Sigmoid colon (tissue), 7 donors: ENCODE measurements at places on chromosomes 2 and 18.

DNA sequence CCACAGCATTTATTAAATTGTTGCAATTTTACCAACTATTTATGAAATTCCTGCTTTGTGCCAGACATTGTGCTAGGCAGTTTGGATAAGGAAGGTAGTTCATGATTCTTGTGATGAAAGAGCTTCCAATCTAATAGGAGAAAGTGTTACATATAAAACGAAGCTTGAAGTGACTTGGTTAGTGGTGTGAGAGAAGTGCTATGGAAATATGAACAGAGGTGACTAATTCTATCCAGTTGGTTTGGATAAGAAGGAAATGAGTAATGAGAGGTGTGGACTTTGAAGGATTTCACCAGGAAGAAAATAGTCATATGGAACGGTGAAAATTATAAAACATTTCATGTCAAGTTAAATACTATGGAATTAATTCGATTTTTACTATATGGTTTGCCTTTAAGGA lies 48.6 kb downstream of the EML6 start:
- DNase-seq, result no peak

- no peak for DNase-seq
Observed at GRCh38 chr18:56443166-56443907, 195.1 kb downstream of the TXNL1 start.

DNA sequence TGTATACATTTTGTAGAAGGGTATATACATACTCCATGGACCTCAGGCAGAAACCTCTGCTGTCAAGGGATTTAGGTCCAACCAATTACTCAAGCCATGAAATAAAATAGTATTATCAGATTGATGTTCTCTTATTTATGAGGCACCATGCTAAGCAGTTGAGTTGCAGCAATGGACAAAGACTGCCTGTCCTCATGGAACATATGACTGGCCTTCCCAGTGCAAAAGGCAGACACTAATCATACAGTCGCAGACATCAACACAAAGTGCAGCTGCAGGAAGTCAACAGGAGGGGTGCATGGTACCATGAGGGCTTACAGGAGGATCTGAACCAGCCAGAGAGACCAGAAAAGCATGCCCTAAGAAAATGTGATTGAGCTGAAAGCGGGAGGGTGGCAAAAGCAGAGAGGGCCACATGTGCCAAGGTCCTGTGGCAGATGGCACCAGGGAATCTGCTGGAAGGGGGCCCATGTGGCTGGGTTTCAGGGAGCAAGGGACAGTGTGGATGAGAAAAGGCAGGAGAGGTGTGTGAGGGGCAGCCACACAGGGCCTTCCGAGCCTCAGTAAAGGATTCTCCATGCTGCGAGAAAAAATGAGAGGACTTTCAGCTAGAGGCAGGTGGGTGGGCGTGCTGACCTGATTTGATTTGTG lies 61.4 kb upstream of the RNF152 start:
- no peak for DNase-seq

DNA sequence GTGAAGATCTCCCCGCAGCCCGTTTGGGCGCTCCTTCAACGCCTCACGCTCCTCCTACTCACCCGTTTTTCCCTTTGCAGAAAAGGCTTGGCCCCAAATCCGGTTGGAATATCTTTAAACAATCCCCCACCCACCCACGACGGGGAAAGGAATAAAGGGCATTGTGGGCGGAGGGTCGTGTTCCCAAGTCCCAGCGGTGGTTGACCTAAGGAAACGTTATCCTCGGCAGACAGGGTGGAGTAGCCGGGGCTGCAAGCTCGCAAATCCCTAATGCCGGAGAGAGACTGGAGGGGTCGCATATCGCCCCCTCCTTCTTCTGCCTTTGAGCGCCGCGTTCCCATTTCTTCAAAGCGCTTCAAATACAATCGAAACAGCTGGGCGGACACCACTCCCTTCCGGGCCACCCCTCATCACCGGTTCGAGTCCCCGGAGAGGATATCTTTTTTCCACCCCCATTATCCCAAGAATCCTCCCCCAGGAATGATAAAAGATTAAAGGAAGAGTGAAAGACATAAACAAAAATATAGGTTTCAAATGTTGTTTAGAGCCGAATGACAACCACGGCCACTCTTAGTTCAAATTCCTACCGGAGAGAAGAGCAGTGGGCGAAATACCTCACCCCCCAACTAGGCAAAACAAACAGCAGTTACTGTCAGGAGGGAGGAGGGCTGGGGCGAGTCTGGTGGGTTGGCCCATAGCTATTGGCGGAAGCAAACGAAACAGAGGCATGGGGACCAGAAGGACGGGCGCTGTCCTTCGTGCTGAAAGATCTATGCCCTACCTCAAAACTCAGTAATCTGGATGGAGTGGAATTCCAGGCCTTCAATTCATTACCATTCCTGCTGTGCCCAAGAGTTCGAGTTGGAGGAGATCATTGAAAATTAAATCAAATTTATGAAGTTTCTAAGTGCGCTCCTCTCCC lies 2.8 kb upstream of the GAD1 start:
- DNase-seq, result no peak

GRCh38 chr18:35289293-35289692 lies 736 bp downstream of the ZSCAN30 start:
- DNase-seq, result no peak

DNA sequence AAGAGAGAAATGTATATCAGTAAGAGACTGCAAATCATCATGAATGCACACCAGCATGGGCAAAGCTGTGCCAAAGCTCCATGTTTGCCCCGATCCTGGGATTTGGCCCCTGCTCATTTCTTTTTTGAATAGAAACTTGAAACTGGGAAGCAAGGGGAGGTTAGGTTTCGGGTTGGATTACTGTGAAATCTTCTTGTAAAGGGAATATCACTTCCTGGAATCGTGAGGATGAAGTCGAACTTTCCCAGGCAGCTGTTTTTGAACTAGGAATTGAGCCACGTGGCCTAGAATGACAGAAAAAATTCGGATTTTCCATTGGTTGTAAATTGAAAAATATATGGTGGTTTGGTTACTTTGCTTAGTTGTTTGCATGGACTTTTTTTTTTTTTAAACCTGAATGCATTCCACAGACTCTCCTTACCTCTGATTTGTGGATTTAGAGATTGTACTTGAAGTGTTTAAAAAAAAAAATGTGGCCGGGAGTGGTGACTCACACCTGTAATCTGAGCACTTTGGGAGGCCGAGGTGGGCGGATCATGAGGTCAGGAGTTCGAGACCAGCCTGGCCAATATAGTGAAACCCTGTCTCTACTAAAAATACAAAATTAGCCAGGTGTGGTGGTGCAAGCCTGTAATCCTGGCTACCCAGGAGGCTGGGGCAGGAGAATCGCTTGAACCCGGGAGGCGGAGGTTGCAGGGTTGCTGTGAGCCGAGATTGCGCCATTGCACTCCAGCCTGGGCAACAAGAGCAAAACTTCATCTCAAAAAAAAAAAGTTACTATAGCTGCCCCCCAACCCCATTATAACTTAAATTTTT lies 32.1 kb downstream of the GRHL1 start:
- DNase-seq, result no peak

DNA sequence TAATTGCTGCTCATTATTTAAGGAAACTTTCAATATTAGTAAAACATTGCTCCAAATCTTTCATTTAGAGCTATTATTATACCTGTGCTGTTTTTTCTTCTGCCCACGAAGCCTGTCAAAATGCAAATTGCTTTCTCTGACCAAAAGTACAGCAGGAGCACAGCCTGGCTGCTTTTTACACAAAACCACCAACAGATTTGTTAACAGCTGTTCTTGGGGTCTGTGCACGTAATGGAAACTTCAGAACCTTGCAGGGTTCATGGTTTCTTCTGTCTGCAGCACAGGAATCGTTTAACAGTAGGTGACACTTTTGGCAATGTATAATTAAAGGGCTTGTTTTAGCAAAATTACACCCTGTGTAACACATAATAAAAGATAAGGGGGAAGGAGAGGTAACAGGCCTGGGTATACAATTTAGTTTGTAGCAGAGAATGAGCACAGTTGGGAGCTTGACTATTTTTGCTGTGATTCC lies 447.3 kb downstream of the KCNJ3 start:
- no peak for DNase-seq

- no peak for DNase-seq
Observed at GRCh38 chr2:161708350-161708975, 84.2 kb downstream of the SLC4A10 start.

DNA sequence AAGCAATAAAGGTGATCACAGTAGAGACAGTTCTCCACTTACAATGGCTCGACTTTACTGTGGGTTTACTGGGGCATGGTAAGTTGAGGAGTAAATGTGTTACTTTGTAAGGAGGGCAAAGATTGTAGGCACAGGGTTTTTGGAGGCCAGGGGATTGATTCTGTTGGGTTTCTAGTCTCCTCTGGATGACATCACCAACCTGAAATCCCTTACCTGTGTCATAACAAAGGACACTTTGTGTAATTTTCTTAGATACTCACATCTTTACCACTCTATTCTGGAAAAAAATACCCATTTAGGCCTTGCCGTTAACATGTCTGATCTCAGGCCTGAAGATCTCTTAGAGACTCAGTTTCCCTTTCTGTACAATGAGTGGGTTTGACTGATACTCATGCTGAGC lies 161.7 kb downstream of the GLI2 start:
- no peak for DNase-seq

GRCh38 chr2:230525682-230526081 lies 109.7 kb downstream of the SP100 start:
- no peak for DNase-seq

DNA sequence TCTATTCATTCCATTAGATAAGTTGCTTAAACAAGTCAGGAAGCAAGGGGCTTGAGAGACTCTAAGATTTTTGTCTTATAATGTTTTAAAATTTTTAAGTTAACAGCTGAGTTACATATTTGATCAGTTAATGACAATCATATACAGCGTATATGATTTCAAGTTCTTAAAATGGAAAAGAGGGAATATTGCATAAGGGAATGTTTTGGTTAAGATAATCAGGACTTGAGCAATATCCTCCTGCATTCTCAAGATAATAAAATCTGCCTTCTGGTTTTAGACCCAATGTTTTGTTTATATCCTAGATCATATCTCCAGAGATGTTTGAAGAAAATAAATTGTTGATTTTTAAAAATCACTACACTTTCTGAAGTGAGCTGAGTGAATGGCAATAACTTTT lies 13.4 kb upstream of the DYNC1I2 start:
- DNase-seq, result no peak

- DNase-seq, result no peak
Observed at GRCh38 chr2:203578759-203579643, 43.9 kb upstream of the RAPH1 start.

DNA sequence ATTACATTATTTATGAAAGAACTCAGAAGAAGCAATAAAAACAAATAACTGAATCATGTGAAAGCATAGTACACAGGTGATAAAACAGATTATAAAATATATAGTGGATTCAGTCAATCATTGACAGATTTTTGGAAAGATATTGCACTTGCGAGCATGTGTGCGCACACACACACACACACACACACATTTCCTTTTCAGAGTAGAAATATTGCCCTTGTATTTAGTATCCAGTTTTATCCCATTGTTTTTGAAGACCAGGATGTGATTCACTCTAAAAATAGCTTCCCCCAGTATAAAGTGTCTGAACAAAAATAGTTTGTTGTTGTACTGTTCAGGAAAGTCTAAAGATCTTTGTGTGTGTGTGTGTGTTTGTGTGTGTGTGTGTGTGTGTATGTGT lies 145.5 kb downstream of the CALCRL start:
- no peak for DNase-seq

DNA sequence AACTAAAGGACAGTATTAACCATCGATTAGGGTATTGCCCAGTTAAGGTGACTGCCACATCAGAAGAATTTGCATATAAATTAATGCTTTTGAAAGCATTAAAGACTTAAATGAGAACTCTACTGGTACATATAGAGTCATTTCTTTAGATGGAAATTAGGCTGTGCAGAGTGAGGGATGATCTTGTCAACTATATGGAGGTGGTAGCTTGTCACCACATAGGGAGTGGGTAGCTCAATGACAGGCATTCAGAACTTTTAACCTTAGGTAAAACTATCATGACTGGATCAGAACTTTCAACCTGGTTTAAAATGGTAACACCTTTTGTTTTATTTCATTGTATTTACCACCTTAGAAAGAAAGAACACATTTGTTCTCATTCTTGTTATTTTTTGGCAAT lies 384.6 kb upstream of the LRRTM1 start:
- no peak for DNase-seq

- no peak for DNase-seq
Observed at GRCh38 chr2:156852681-156853080, 404.8 kb upstream of the GALNT5 start.

DNA sequence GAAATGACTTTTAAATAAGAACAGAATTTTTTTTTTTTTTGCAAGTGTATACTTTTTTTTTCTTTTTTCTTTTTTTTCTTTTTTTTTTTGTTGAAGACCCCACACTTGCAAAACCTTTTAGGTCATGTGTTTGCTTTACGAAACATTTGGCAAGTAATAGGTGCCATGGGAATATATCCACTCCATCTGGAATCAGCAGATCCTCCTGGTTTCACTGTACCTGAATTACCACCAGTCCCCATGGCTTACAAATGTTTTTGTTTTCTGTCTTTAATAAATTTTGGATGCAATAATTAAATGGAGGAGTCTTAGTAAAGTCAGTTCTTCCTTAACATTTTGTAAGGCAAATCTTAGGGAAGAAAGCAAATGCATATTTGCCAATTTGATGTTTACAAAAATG lies 559.7 kb upstream of the ZEB2 start:
- no peak for DNase-seq

DNA sequence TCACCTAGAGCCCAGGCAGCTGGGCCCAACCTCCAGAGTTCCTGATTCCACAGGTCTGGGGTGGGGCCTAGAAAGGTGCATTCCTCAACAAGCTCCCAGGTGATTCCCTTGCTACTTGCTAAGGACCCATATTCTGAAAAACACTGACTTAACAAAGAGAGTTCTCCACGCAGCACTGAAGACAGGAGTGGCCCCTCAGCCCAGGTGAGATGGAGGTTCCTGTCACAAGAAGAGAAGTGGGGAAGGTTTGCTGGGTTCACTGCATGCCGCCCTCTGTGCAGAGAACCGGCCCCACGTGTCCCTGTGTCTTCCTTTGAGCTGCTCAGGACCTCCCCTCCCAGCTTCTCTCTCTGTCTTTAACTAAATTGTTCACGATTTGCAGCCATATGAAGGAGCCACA lies 201.4 kb upstream of the DDX18 start:
- no peak for DNase-seq

DNA sequence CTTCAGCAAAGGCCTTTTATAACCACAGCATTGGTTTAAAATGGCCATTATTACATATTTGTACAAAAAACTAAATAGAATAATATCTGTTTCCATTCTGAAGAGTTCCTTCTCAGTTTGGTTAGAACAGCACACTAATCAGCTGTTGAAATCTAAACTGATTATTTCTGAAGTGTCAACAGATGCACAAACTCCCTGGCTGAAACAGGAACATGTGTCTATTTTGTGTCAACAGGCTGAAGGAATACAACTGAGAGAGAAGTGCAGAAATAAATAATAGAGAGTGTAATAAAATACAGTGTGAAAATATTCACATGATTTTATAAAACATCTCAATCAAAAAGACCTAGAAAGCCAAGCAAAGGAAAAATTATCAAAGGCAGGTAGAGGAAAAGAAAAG lies 29.7 kb downstream of the IKZF2 start:
- DNase-seq, result no peak

DNA sequence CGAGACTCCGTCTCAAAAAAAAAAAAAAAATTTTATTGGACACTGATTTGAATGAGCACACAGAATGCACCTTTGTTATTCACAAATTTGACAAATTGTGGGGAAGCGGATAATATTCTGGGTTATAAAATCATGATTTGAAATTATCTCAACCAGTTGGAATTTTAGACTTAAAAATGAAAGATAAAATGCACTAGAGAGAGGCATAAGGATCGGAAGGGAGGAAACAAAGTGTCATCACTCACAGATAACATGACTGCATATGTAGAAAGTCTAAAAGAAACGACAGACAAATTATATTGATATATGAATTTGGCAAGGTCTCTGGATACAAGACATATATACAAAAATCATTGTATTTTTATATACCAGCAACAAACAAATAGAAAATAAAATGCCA lies 70.6 kb downstream of the CD28 start:
- DNase-seq, result no peak
